ENCODE measurements at places on chromosomes 16 and 17. TPM values are rescaled to one million over a fixed set of nuclear protein-coding genes. Genes with fewer than 3 reads are reported as not detected.

DNA sequence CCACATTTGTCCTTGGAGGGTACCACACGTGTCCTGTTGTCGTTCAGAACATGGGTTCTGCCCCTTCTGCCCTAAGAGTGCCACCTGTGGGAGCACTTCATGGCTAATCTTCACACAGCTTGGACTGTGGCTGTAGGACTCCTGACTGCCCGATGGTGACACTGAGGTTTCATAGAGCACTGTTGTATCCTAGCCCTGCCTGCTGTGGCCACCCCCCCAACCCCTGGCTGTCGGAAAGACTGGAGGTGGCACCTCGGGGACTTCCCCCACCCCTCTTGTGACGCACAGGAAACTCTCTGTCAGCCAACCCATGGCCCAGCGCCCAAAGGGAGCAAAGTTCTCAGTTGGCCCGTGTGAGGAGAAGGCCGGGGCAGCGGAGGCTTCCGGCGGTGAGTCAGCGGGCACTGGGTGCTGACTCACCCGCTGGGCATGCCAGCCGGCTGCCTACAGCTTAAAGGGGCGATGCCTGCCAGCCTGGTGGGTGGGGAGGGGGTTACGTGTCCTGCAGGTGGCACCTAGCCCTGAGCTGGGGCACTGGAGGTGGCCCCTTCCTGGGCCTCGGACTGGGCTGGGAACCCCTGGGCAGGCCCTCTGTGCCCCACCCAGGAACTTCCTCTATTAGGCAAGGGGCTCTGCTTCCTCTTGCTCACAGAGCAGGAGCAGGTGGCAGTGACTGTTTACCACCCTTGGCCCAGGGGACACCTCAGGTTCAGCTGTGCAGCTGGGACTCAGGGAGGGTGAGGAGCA, 3.4 kb downstream of the MAP2K3 start:
- DNase-seq, result peak; percentile 99
- peaks cover 24% of the 10 kb centered on the region for H3K4me1 ChIP-seq

DNA sequence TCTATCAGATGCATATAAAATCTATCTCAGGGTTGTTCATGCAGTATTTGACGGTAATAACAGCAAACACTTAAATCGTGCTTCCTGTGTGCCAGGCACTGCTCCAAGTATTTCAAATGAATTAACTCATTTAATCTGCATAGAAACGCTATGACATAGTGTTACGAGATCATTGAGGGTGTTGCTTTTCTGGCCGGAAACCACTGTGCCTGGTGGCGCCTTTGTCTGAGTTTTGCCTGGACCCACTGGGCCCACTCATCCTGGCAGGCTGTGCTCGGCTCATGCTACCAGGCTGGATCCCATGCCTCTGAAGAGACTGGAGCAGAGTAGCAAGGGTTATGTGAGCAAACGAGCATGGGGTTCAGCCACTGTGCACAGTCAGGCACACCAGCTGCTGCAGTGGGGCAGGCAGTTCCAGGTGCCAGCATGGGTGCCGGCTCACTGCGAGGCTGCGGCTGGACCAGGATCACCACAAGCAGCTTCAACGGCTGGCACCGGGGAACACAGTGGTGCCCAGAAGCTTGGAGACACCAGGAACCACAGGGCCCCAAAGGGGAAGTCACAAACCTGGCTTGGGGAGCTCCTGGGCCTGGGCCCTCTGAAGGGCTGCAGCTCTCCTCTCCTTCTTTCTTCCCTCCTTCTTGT, 45.9 kb upstream of the CLEC19A start:
- no peaks in the 10 kb centered on the region for H3K4me1 ChIP-seq
- H3K4me3 ChIP-seq, result no peak overlapping the region
- no peaks in the 10 kb centered on the region for H3K36me3 ChIP-seq

DNA sequence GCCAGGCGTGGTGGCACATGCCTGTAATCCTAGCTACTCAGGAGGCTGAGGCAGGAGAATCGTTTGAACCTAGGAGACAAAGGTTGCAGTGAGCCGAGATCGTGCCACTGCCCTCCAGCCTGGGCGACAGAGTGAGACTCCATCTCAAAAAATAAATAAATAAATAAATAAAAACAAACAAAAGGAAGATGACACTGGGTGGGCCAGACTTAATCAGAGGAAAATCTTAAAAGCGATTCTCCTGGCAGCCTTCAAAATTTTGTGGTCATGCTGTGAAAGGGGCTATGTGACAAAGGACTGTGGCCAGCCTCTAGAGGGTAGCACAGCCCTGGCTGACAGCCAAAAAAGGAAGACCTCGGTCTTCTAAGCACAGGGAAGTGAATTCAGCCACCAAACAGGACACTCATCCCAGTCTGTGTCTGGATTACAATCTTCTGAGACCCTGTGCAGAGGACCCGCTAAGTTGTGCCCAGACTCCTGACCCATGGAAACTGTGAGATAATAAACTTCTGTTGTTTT, 391.1 kb downstream of the CNTNAP4 start:
- no peaks in the 10 kb centered on the region for H3K36me3 ChIP-seq
- no peak overlapping the region for H3K4me3 ChIP-seq
- no peaks in the 10 kb centered on the region for H3K4me1 ChIP-seq
- H3K27ac ChIP-seq, result no peak overlapping the region
- no peak for DNase-seq

DNA sequence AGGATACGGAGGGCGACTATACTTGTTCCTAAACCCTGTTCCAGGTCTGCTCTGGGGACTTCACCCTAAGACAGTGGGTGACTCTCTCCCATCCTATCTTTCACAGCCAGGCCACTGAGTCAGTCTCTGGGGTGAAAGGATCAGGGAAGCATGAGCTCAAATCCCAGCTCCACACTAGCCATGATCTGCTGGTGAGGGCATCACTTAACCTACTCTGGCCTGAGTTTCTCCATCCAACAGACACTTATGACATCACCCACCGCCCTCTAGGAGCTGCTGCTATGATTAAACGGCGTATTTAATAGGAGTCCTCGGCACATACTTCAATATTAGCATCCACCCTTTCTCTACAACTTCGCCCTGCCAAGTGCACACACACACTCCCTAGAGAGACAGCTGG, 10.1 kb downstream of the GAST start:
- no peak for DNase-seq
- peaks cover 15% of the 10 kb centered on the region for H3K4me1 ChIP-seq
- no peak overlapping the region for H3K27ac ChIP-seq
- H3K36me3 ChIP-seq, result no peaks in the 10 kb centered on the region

DNA sequence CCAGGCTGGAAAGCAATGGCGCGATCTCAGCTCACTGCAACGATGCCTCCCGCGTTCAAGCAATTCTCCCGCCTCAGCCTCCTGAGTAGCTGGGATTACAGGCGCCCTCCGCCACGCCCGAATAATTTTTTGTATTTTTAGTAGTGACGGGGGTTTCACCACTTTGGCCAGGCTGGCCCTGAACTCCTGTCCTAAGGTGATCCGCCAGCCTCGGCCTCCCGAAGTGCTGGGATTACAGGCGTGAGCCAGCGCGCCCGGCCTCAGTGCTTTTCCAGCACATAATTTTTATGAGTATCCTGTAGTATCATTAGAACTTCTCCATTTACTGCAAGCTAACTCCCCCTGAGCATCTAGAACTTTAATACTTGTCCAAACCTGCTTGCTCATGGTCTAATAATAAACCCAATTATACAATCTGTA, 1.8 kb downstream of the UBE2G1 start:
- peaks cover 11% of the 10 kb centered on the region for H3K36me3 ChIP-seq
- peak overlapping the region; percentile 86 for H3K27ac ChIP-seq
- no peaks in the 10 kb centered on the region for H3K27me3 ChIP-seq
- no peak for DNase-seq
- H3K4me3 ChIP-seq, result peak overlapping the region; percentile 80

Gene CLUH
- 80.4 TPM for total RNA-seq
